ENCODE measurements at places on chromosomes 12 and 14.

GRCh38 chr14:104119488-104120251, 18.7 kb upstream of the KIF26A start:
- no peak for DNase-seq

- no peak for DNase-seq
Observed at GRCh38 chr12:62843716-62844115, 91.2 kb downstream of the PPM1H start.

- peak; percentile 45 for DNase-seq
Observed at GRCh38 chr14:20697273-20698017, 8.9 kb downstream of the ANG start.

DNA sequence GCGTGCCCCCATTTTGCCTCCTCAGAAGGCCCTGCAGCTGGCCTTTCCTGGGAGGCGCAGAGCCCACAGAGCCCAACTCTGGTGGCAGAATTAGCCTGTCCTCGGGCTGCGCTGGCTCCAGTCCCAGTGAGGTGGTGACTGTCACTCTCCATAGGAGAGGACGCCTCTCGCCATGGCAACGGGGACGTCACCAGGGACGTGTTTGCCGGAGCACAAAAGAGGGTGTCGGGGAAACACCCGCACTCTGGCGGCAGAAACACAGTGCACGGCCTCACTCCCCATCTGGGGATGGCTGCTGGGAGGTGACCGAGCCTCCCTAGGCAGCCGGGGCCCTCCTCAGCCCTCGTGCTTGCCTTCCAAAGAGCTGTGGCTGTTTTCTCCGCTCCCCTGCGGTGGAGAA, 50.2 kb upstream of the NCOR2 start:
- DNase-seq: no peak

GRCh38 chr14:23301969-23302289, 730 bp downstream of the PPP1R3E start:
- DNase-seq: no peak

GRCh38 chr12:68981516-68981915, 48.5 kb upstream of the CPM start:
- DNase-seq: no peak

- DNase-seq: no peak
Observed at GRCh38 chr12:54160089-54160488, 28.7 kb downstream of the SMUG1 start.

- peak; percentile 95 for DNase-seq
Observed at GRCh38 chr12:3213188-3213587, 136.0 kb downstream of the TSPAN9 start.

DNA sequence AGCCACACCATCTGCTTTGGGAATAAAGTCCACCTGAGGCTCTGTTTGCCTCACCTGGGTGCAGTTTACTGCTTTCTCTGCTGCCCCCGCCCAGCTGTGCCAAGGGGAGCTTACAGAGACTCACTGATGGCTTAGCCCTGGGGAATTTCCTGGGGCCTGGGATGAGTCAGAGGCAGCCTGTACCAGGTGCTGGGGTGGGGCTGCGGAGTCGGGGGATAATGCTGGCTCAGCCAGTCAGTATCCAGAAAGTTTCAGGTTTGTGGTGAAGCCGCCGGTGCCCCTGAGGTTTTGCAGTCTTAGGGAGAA, 22.3 kb downstream of the PLEKHG3 start:
- DNase-seq: no peak

DNA sequence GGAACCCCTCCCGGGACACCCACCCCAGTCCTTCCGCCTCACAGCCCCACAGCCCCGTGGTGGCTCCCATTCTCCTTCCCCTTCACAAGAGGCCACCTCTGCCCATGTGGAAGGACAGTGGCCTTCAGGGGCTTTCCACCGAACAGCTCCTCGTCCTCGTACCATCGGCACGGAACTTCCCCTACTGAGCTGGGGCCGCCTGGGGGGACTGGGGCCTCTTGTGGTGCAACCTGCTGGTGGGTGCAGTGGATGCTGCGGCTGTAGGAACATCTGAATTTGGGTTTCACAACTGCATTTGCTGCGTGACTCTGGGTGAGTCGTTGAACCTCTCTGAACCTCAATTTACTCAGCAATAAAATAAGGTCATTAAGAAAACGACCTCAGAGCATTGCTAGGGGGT, 50.9 kb downstream of the RFLNA start:
- DNase-seq: no peak

- no peak for DNase-seq
Observed at GRCh38 chr14:20751963-20752562, 6.4 kb downstream of the EDDM3A start.

DNA sequence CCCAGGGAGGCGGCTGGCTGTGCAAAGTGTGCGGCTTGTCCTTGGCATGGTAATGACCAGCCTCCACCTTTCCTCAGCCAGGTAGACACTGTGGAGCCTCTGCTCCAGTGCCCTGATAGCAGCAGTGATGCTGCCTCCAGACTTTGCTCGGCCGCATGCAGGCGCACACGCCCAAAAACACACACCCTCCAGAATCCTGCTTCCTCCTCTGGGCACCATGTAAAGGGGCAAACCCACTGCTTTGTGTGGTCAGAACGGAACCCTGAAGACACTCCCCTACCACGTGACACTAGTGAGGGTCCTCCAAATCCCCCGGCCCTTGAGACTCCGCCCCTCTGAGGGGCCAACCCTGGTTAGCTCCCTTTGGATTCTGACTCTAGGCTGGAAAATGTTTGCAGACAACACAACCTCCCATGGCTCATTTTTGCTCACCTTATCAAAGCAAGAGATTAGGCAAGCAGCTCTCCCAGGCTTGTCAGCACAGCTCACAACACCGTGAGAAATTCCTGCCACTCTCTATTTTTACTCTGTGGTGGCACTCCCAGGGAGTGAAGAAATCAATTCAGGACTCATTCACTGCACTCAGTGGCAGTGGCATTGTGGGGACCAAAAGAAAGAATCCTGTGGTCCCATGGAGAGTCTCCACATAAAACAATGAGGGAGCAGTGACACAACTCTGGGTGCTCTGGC, 4.5 kb downstream of the KRT77 start:
- no peak for DNase-seq

- DNase-seq: no peak
Observed at GRCh38 chr12:100185361-100185894, 15.2 kb upstream of the ACTR6 start.

DNA sequence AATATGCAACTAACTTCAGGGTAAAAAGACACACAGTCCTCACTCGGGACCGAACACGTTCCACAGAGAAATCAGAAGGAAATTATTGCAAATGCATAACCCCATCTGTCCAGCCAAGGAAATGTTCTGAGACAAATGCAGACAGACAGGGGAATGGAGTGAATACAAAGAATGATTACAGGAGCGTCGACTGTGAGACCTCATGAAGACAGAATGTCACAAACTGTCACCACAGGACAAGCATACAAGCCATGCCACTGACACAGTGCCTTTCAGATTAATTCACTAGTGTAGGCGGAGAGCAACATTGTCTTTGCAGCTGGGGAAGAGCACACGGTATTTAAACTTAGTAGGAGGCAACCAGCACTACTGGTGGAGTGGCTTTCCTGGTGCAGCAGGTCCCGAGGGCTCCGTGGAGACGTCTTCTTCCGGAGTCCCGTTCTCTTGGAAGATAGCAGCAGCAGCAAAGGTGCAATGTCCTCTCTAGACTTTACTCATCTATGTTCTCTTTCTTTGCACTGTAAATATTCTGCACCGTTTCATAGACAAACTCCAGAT, 44.6 kb downstream of the FBXO21 start:
- DNase-seq: no peak

DNA sequence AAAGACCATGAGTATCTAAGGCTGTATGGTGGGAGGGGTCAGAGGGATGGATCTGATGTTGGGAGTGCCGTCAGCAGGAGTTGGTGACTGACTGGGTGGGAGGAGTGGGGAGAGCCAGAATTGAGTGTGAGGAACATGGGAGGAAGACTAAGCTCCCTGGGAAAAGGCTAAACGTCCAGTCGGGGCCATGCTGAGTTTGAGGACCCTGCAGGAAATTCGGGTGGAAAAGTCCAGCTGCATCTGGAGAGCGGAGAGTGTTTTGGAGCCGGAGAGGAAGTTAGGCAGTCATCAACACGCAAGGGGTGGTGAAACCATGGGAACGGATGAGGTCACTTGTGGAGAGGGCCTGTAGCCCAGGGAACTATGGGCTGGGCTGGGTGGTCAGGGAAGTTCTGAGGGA, 60.9 kb downstream of the ELK3 start:
- no peak for DNase-seq

- no peak for DNase-seq
Observed at GRCh38 chr12:104023710-104024109, 26.3 kb downstream of the GLT8D2 start.

- DNase-seq: no peak
Observed at GRCh38 chr12:10366875-10367274, 23.0 kb downstream of the KLRK1 start.

- DNase-seq: no peak
Observed at GRCh38 chr14:95039259-95039992, 117.9 kb downstream of the DICER1 start.

GRCh38 chr12:52441320-52441911, 7.2 kb upstream of the KRT75 start:
- DNase-seq: no peak

- no peak for DNase-seq
Observed at GRCh38 chr12:114685869-114686268, 1.9 kb upstream of the TBX3 start.

DNA sequence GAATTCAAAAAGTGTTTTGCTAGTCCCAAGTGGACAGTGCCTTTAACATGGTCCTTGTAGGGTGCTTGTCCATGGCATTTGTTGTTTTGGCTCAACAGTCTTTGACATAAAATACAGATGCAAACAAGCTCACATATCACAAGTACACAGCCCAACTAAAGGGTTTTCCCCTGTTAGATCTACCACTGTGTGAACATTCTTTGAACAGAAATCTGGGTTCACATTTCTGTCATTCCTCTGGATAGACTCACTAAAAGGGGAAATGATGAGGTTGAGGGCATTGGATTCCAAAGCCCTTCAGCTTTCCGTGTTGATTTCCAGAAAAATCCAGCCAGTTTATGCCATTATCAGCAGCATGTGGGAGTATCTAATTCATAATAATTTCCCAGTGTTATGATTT, 54.1 kb downstream of the EP400 start:
- DNase-seq: no peak

All from NCI-H1694 (cell line).